HEK293T (cell line): ENCODE measurements at places on chromosomes 4 and X.

DNA sequence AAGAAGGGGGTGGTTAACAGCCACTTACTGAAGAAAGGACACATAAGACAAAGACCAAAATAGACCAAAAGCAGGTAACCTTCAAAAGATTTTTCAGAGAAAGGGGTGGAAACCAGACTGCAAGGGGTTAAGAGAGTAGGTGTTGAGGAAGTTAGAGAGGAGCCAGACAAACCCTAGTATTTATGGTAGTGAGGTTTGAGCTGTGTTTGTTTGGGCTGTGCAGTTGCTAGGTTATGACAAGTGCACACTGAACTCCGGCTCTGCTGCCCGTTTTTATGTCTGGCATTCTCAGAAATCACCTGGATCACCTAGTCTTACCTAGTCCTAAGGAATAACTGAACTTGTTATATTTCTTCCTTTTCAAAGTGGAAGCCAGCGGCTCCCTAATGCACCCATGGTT, 22.9 kb upstream of the G3BP2 start:
- DNase-seq, result no peak

DNA sequence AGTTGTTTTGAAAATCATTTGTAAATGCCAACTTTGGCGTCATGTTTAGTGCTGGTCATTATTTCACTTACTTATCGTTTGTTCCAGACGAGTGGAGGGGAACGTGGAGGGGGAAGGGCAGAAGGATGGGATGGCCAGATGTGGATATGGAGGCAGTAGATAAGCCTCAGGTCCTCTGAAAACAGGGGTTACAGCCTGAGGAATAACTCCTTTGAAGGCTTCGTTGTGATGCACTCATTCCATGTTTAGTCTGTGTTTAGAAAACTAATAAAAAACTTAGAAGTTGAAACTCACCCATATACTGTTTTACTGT, 1.1 kb downstream of the MOB1B start:
- no peak for DNase-seq

- no peak for DNase-seq
Observed at GRCh38 chr4:127708985-127709384, 21.2 kb upstream of the SLC25A31 start.

DNA sequence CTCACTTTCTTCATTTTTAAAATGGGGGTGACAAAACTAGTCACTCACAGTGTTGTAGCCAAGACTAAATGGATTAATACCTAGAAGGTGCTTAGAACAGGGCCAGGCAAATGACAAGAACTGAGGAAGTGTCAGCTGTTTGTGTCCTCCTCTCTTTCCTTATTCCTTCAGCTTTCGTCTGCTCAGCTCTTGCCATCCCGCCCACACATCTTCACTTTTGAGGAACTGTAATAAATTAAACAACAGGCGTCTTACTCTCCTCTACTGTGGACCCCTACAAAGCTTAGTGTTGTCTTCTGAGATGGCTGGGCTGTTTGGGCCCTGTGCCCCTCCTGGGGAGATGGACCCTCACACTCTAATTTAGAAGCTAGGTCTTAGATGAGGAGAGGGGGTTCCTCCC, 2.7 kb downstream of the HPSE start:
- DNase-seq, result no peak

DNA sequence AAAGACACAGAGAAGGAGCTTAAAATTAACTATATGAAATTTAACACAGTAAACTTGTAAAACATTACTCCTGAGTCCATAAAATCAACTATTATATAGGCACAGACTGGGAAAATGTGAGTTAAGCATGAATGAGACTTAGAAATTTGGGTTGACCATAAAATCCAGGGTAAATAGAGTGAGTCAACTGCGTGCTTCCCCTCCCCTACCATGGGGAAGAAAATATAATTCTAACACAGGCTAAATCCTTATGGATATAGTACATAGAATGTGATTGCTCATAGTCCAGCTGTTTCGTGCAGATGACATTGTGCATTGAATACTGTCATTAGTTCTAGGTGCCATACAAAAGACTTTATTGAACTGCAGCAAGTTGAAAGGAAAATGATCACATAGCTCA, 42.2 kb downstream of the KLHL5 start:
- no peak for DNase-seq

- DNase-seq, result no peak
Observed at GRCh38 chr4:110294165-110294564, 95.8 kb upstream of the ELOVL6 start.

- no peak for DNase-seq
Observed at GRCh38 chr4:138979742-138980141, 35.8 kb upstream of the NOCT start.

GRCh38 chrX:153465691-153466380, 4.5 kb downstream of the HAUS7 start:
- DNase-seq, result no peak

DNA sequence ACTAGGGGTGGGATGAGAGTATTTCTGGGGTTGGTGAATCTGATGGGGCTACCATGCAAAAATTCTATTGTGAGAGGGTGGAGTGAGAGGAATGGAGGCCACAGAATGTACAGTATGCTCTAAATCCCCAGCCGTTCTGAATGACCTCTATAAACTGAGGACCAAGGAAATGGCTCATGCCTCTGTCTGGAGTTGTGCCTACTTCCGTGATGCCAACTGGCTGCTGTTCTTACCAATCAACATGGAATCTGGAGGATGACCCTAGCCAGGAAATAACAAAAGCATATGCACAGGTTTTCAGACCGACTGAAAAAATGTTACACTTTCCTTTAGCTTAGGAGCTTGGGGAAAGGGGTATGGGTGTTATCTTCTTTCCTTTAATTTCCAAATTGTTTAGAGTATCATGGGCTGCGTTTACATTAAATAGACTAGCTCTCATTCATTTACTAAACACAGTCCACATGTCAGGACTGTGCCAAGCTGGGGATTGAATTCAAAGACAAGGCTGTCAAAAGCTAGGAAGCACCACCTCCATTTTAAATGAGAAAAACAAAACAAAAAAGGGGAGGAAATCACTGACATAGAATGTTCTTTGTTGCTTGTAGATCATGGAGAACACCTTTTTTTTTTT, 20.2 kb upstream of the CCKAR start:
- DNase-seq, result no peak

- DNase-seq, result no peak
Observed at GRCh38 chr4:154942176-154942575, 161.1 kb downstream of the RBM46 start.

DNA sequence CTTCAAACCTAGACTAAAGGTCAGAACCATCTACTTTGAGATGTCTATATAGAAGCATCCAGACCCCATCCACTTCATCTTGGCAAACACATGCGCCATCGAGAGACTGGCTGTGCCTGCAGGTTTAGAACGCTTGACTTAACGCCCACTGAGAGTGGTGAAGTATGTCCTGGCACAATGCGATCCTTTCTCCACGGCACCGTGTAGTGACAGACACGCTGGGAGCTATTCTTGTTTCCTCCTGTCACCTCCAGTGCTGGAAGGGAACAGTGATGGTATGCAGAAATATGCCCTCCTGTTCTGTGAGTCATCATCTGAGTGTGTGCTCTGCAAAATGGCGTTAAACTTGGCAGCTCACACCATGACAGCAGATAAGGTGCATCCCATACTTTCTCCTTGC, 330.2 kb downstream of the NLGN4X start:
- no peak for DNase-seq

DNA sequence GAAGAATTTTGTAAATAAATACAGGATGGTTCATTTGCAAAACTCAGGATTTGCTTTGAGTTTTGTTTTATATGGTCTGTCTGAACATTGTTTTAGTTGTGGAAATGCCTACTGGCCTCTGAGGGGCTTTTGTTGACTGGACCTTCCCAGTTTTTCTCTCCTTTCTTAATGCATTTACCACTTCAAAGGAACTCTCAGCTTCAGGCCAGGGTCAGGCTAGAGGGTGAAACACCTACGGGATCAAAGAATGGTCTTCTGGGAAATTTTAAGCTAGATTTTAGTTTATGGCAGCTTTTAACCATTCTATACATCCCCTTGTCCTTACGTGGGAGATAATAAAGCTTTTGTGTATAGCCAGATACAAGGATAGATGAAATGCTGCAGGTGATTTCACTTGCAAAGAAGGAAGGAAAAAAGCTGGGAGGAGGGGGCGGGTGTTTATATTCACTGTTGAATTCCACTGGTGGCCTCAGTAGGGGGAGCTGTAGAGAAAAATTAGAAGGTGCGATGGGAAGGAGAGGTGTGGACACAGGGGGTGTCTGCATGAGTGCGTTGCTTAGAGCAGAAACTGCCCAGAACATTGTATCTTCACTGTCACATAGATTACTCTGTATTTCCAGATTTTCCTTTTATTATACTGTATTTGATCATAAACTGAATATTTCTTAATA, 151.8 kb downstream of the TSPAN5 start:
- DNase-seq, result peak; percentile 39

DNA sequence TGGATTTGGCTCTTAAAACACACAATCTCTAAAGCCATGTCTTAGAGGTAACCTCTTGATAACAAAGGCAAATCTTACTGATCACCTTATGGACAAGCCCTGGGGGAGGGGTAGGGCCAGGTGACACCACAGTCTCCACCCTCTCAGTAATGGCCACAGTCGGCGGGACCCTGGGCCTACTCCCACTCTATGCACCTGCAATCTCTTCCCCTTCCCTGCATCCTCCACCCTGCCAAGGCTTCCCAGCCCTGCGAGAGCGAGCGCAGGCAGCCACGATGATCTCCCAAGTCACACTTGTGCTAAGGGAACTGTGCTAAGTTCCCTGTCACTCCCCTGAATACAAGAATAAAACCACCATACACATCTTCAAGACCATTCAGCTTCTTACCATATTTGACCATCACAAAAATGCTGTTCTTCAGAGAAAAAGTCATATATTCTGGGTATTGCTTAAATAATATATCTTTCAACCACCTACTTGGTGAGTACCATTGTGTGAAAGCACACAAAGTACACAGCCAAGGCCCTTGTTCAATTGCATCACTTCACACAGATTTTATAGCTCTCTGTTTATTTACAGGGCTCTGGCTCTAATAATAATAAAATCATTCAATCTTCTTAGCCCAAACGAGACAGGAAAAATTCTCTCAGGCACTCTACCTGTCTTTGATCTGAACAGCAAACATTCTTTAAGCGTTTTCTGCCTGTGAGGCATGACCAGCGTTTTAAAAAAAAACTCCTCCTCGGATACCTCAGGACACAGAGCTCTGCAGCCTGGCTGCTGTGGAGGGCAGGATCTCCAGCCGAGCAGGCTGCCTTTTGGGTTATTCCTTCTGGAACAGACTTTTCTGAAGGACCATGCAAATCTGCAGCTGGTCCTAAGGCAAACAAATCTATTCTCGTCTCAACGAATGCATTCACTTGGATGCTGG, 115.7 kb upstream of the MAP3K15 start:
- no peak for DNase-seq

DNA sequence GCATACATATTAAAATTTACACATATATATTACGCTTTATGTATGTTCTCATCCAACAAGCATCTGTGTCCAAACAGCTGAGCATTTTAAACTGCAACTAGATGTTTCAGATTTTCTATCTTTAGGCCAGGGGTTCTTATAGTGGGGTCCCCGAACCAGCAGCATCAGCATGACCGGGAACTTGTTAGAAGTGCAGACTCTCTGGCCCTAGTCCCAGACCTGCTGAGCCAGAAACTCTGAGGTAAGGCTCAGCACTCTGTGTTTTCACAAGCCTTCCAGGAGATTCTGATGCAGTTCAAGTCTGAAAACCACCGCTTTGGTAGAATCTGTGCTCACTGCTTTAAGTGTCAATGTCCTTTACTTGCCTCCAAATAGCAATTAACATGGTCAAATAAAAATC, 266.2 kb upstream of the CASK start:
- no peak for DNase-seq

DNA sequence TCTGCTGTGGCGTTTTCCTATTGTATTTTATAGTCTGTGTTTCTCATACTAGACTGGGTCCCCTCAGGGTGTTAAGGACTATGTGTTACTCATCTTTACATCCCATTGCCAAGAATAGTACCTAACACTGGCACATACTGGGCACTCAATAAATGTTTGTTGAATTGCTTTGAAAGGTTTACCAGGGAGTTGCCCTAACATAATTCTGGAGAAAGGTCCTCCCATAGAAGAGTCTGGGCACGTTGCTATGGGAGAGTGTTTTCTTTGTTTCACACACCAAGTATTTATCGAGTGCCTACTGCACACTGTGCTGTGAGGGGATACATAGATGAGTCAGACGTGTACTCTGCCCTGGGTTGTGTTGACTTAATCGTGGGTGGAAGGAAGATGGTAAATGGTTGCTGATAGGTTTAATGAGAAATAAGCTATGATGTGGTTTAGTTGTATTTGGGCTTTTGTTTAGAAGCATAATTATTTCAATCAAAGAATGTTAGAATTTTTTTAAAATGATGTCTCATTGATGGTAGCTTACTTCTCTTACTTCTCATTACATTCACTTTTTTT, 42.9 kb downstream of the AFF1 start:
- DNase-seq, result no peak
